ENCODE measurements at places on chromosomes 7 and 10.

DNA sequence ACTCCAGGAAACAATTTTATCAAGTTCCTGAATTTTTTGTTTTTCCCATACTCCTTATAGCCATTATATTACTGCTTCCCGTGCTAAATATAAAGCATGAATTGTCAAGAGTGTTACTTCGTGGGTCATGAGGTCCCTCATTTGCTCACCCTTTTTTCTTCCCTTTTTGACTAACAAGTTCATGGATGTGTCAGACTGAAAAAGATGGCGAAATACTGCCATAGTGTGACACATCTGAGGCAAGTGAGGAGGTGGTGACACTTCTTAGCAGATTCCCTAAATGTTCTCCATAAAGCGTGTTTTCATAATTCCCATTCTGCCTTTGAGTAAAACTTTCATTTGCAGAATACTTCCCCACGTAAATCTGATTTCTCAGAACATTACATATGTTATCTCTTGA is 269.6 kb upstream of the FZD1 start:
- DNase-seq, result no peak

GRCh38 chr10:23096802-23097549 is 1.6 kb downstream of the MSRB2 start:
- peak; percentile 47 for DNase-seq

- DNase-seq, result no peak
These were observed 34.0 kb downstream of the IMMP2L start for GRCh38 chr7:111528331-111528730.

DNA sequence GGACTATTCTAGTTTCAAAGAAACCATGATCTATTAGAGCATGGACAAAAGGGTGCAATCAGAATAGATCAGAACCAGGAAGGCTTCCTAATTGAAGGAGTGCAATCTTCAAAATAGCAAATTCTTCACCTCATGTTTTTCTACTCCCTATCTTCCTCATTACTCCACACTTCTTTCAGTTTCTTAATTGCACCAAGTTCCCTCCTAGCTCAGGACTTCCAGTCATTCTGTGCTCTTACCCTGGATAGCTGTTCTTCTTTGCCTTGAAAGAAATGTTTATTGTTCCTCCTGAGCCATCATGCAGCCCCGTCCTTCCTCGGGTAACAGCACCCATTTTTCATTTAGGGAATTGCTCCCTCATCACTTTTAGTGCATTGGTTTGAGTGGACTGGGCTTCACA is 23.1 kb downstream of the TRPV5 start:
- DNase-seq, result no peak

GRCh38 chr10:99339077-99339476 is 9.9 kb downstream of the CNNM1 start:
- no peak for DNase-seq

GRCh38 chr10:43863270-43863669 is 214.6 kb upstream of the ZNF32 start:
- no peak for DNase-seq

GRCh38 chr10:51699145-51699474 is 285 bp downstream of the CSTF2T start:
- DNase-seq, result no peak

DNA sequence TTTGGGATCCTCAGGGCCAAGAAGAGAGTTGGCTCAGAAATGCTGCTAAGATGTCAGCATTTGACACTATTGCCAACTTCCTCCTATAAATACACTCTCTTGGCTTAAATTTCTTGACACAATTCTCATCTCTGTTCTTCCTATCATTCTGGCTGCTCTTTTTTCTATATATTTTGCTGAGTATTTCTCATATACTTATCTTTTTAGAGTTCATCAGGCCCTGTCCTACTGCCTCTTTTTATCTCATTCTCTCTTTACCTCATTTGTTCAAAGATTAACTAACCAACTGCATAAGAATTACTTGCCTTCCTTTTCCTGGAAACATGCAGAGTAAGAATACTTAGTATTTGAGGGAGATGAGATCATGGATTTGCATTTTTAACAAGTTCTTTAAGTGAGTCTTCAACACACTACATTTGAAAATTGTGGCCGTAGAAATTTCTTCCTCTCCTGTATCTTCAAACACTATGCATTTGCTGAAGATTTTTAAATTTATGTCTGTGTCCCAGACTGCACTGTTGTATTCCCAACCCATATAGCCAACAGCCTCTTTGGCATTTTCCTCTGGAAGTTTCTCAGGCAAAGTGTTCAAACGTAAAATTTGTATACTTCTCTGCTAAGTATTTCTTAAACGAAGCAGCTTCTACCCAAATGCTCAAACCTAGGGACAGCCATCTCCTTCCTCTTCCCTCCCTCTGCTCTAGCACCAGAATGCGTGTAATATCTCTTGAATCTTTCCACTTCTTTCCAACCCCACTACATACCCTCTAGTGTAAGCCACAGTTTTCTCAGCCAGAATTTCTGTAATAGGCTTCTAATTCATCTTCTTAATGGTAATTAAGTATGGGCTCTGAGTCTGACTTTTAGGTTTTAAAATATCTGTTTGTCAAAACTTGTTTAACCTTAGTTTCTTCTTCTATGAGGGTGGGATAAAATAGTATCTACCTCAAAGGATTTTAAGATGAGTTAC is 35.5 kb downstream of the ARL4A start:
- DNase-seq, result no peak

DNA sequence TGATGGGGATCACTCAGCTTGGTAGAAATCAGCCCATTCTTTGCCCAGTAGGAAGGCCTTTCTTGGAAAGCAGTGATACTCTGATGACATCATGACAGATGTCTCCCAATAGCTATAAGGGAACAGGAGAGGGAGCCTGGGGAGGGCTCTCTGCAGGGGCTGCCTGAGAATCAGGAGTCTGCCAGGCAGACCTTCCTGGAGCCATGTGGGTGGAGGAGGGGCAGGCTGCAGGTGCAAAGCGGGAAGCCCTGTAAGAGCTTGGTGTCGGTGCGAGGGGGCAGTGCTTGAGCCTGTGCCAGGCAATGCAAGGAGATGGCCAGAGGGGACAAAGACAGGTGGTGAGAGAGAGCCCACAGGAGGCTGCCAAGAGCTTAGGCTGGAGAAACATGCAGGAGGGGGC is 5.0 kb upstream of the TNS3 start:
- no peak for DNase-seq

GRCh38 chr10:47403446-47404318 is 19.6 kb upstream of the ZNF488 start:
- no peak for DNase-seq

DNA sequence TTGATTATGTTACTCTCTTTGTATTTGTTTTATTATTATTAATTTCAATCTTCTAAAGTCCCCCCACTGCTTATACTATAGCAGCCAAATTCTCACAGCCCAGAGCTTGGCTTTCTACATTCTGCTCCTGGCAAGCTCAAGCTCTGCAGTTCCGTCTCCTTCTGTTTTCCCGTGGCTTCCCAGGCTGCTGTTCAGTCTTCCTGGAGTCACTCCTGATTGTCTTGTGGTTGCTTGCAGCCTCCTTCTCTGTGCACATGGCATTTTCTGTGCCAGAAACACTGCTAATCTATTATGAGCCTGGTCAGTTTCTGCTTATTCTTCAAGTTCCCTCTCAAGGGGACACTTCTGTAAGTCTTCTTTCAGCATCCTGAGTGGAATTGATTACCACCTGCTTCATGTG is 533.7 kb upstream of the IGFBP3 start:
- DNase-seq, result no peak

DNA sequence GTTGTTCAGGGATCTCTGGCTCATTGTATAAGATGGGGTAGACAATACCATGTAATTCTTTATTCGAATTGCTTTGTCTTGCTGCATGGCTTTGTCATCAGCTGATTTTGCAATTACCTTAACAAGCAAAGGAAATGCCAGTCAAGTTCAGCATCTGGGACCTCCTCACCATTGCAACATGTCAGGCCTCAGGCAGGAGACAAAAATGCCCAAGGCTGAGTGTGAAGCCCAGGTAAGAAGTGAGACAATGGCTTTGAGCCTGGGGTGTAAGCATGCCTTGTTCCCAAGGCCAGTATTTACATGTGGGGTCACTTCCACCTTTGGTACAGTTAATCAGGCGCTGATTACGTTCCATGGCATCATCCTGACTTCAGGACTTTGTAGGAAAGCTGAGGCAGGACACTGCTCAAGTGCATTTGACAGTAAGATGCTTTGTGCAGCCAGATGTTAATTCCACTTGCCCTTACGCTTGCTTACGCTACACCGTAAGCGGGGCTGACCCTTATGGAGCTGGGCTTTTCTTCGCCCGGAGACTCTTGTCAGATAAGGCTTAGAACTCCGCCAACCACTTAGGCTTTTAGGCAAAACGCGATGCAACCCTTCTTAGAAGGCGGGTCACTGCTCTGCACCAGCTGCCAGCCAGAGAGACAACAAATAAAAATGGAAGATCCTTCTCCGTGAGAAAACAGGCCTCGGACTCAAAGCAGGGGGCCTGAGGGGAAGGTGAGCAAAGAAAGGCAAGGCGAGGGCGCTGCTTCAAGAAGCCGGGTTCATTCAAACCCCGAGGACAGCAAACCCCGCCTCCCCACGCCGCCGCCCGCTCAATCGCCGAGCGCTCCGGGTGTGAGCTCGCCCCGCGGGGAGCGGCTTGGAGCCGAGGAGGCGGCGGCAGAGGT is 1.3 kb upstream of the SP4 start:
- DNase-seq, result no peak

DNA sequence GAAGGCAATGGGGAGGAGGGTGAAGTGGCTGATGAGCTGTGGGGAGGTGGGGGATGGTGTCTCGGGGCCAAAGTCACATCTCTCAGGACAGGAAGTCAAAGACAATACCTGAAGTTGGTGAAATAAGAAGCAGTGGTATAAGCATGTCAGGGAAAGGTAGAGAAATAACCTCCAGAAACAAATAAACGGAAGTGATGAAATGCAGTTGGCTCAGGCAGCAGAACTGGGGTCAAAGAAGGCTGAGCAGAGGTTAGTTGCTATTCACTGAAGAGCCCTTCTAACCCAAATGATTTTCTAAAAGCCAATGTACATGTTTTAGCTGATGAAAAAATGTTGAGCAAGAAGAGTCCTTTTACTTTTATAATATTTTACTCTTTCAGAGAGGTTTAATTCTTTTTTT is 78.6 kb upstream of the ADRB1 start:
- no peak for DNase-seq

DNA sequence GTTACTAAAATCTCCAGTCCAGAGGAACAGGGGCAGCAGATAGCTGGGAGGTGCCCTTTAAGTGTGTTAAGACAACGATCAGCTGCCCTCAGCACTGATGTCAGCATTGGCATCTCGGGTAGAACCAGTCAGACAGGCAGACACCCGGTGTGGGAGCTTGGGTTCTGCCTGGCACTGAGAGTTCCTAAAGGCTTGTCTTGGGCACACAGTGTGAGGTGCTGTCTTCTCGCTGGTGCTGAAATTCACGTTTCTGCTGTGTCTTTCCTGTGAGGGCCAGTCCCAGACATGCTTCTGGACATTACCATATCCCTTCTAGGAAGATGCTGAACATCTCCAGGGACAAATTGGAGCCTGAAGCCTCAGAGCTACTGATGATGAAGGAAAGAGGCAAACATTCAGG is 156.2 kb downstream of the DNAJB6 start:
- no peak for DNase-seq

GRCh38 chr10:30784897-30785605 is 155.5 kb upstream of the LYZL2 start:
- no peak for DNase-seq

DNA sequence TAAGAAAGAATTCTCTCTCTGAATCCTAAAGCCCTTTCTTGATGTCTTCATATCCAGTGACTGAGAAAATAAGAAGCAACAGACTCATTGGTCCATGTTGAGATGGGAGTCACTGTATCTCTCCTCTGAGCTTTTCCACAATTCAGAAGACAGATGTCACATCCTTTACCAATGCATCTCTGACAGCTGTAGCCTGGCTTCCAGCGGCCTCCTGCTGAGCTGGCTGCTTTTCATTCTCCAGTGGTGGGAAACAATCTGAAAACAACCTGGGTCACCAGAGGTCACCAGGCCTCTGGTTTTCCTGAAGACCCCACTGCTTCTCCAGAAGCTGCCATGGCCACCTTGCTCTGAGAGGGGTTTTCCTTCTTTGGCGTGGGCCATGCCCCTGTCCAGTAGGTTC is 18.3 kb upstream of the RPA3 start:
- DNase-seq, result no peak

DNA sequence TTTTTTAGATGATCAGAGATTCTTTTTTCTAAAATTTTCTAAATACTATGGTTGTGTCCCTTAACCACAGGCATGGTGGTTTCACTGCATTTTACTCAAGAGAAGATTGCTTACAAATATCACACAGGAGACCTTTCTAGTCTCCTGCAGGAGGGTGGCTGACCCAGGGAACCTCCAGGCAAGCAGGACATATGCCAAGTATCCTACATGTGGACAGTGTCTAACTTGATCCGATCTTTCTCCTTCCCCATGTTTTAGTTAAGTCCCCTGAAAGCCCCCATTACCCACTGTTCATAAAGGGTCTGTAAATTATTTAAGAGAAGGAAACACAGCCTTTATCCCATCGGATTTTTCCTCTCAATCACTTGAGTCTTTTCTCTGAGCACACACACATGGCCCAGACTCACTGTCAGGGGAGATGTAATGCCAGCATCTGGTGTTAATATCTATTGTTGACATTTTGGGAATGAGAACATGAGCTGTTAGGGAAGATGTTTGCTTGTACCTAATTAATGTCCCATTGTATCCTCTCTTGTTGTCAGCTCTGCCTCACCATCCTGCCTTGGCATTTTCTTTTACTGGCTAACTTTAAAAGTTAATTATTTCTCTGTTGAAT is 755.2 kb downstream of the AUTS2 start:
- no peak for DNase-seq

GRCh38 chr7:93036149-93036640 is 81.6 kb downstream of the SAMD9 start:
- DNase-seq, result no peak

- no peak for DNase-seq
These were observed 568.7 kb downstream of the ETV1 start for GRCh38 chr7:13420726-13421125.

DNA sequence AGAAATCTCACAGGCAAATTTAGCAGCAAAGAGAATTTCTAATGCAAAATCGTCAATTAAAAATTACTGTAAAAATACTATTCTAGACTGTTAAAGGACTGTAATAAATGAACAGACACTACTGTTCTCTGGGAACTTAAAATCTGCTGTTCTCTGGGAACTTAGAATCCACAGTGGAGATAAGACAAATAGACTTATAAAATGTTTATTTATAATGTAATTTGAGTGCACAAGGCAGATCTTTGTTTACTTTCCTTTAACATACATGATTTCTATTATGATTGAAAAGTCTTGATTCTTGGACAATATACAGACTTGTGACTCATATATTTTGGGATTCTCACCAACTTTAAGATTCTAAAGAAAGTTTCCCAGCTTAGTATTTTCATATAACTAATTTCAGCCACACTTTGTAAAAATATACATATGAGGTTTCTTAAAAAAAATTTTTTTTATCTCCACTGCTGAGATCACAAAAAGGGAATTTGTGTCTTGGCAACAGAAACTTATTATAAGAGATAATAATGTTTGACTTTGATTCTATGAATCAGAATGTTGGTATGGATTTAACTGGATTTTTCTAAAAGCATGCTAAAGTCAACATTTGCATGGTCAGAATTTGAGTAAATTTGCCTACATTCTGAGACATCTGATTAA is 166.3 kb upstream of the RHOBTB1 start:
- DNase-seq, result no peak

- DNase-seq, result no peak
These were observed 412 bp downstream of the PIP4K2A start for GRCh38 chr10:22713853-22714478.

All from SK-N-MC (cell line).